CD8-positive, alpha-beta T cell (primary cell): ENCODE measurements at places on chromosomes 4 and X.

DNA sequence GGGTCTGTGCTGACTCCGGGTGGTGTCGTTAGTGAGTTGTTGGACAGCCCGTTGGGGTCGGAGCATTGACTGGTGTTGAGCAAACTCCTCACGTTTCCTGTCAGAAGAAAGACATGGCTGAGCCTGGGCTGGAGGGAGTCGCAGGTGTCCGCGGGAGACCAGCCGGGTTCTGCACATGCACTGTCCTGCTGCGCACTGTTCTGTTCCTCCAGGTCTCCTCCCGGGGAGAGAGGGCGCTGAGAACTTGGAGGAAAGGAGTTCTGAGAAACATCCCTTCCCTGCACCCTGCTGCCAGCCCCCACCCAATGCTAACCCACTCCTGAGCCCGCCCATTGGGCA is 1.1 kb downstream of the ZNF141 start:
- DNase-seq = no peak

GRCh38 chr4:38686682-38687081 is 22.7 kb downstream of the KLF3 start:
- no peak for DNase-seq

- DNase-seq = no peak
Measured at GRCh38 chrX:1316527-1316926, 20.1 kb upstream of the IL3RA start.

- no peak for DNase-seq
Measured at GRCh38 chr4:189822326-189822725, 118.3 kb upstream of the FRG1 start.

DNA sequence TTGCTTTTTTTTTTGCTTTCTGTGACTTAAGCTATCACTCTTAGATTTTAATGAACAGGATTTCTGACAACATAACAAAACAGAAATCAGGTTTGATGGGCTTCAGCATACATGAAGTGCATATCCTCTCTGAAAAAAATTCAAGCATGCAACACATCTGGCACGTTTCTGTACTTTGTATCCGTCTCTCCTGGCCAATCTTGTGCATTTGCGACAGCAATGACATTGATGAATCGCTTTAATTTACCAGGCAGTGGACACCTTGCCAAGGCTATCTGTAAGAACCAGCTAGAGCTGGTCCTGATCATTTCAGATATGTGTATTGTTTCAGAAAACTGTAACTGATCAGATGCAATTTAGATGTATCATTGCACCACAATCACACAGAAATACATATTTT is 93.3 kb downstream of the CCSER1 start:
- DNase-seq = no peak

DNA sequence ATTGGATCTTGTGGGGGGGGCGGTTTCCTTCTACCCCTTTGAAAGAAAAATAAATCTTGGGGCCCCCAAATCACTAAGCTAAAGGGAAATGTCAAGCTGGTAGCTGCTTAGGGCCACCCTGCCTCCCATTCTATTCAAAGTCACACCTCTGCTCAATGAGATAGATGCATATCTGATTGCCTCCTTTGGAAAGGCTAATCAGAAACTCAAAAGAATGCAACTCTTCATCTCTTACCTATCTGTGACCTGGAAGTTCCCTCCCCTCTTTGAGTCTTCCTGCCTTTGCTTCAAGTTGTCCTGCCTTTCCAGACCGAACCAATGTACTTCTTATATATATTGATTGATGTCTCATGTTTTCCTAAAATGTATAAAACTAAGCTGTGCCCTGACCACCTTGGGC is 7.0 kb downstream of the C4orf51 start:
- DNase-seq = no peak

GRCh38 chr4:76301068-76301774 is 5.3 kb upstream of the STBD1 start:
- DNase-seq = no peak

DNA sequence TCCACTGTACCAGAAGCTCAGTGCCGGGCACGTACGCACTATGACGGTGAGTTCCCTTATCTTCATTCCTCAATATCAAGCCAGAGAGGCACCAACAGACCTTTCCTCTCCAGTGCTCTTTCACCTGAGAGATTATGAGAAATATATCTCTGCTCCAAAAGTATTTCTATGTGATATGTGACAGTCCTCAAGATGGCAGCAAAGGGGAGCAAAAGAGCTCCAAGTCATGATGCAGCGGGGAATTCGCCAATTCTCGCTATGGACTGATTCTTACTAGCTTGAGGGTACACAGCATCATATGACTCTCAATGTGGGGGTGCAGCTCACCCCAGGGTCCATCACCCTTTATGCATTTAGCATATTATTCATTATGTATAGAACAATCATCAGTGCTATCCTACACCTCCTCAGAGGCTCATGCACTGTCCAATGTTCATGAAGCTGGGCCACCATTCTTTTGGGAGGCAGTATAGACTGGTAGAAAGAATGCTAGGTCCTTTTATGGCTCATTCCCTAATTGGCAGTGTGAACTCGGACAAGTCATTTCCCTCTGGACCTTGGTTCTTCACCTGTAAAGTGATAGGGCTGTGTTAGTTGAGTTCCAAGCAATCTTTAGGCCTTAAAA is 12.8 kb upstream of the IQSEC2 start:
- no peak for DNase-seq

DNA sequence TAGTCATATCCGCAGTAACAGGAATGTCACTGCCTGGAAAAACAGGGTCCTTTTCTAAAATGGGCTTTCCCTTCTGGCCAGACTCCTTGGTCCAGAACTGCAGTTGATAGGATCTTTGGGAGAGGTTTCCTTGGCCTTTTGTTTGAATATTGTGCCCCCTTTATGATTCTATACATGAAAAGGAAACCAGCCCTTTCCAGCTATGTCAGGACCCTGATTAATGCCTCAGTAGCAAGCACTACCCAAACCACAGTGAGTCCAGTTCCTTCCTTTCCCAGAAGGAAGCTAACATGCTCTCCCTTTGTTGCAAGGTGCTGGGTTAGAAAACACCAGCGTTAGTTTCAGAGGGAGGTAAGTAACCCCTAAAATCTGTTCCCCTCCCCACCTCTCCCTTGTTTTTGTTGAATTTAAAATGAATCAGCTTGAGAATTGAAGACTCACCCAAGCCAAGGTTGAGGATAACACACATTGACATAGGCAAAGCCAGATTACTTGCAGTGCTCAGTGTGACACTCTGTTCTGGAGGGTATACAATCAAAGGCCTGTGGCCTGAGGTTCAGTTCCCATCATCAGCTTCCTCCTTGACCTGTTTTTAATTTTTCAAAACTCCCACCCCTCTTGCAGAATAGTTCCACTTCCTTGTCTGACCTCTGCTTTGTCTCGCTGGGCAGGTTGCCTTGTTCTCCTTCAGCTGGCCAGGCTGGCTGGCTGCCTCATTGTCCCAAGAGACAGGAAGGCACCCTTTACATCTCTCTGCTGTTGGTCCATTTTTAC is 87.6 kb upstream of the PLAC1 start:
- DNase-seq = no peak

DNA sequence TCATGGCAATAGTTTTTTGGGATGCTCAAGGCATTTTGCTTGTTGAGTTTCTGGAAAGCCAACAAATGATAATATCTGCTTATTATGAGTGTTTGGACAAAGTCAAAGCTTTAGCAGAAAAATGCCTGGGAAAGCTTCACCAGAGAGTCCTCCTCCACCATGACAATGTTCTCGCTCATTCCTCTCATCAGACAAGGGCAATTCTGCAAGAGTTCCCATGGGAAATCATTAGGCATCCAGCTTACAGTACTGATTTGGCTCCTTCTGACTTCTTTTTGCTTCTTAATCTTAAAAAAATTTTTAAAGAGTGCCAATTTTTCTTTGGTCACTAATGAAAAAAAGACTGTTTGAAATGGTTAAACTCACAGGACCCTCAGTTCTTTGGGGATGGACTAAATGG is 136.3 kb downstream of the UBE2K start:
- no peak for DNase-seq

GRCh38 chr4:1646690-1647089 is 37.4 kb downstream of the FAM53A start:
- no peak for DNase-seq

DNA sequence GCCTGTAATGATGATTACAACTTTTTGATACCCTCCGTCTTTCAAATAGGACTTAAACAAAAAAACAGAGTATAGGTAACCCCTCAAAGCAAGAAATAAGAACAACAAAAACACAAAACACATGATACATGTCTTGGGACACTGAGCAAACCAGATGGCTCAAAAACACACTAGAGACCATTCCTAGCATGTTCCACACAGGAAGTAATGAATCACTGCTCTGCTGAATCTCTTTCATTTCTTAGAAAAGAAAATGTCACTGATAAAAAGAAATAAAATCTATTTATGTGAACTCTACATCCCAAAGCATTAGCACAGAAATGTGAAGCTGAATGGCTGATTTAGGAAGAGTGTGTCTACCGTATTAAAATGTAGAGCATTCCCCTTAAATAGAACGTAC is 134.5 kb upstream of the IL15 start:
- DNase-seq = no peak

DNA sequence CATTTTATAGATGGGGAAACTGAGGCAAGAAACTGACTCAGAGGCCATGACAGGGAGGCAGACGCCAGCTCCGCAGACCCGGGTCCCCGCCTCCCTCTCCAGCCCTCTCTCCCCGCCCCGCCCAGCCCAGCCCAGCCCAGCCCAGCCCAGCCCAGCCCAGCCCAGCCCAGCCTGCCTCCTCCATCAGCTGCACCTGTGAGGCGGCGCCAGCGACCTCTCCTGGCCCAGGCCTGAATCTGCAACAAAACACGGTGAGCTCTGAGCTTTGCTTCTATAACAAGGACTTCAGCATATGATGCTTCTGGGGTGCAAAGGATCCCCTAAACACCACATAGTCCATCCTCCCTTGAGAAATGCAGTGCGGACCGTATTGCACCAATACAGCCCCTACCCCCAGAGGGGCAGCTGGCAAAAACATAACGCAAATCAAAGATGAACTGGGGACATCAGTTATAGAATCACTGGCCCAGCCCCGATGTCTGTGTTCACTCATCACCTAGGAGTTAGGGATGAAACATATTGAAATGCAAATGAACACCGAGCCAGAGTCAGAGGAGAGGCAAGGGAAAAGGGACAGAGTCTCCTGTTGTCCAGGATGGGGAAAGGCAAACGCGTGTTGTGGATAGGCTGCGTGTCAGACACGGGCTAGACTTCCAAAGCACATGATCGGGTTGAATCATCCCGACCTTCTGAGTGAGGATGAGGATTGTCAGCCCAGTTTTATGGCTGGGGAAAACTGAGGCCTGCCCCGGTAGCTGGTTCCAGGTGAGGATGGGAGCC is 216.1 kb upstream of the PSAPL1 start:
- no peak for DNase-seq

- no peak for DNase-seq
Measured at GRCh38 chr4:83146841-83147240, 32.3 kb upstream of the PLAC8 start.

DNA sequence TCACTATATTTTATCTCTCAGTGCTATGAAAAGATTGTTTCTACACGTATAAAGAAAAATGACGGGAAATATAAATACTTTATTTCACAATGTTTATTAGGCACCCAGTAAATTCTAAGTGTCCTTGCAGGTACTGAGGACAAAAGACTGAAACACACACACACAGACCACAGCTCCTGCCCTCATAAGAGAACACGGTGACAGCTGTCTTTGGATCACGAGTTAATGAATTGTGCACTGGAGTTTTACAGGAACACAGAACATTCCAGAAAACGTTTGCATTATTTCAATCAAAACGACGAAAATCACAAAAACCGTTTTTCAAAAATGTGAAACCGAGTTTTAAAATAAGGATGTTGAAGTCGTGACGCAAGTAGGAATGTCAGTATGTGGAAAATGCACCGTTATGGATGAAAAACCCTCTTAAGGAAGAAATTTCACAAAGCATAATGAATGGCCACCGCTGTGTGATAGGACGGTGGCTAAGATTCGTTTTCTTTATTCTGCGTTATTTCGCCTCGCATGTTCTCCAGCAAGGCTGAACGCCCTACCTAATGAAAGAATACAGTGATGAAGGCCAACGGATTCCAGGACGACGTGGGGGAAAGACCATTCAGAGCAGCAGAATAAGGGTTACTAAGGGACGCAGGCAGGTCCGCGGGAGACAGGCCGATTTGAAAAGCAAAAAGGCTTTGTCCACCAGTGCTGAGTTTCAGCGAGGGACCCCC is 24.2 kb downstream of the FAM156A start:
- DNase-seq = no peak

DNA sequence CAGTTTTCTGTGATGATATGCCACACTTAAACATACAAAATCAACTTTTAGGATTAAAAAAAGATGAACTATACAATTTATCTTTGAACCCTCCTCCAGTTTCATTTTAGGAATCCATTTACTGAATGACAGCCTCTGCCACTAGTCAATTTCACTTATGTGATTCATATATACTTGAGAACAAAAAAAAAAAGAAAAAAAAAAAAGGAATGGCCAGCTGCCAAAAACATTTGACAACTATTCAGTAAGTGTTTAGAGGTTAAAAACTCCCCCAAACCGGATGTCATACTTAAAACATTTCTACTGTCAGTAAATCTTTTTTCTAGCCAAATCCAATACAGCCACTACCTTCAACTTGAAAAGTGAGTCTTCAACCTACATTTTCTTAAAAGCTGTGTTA is 266.7 kb upstream of the MAGEB2 start:
- DNase-seq = no peak

DNA sequence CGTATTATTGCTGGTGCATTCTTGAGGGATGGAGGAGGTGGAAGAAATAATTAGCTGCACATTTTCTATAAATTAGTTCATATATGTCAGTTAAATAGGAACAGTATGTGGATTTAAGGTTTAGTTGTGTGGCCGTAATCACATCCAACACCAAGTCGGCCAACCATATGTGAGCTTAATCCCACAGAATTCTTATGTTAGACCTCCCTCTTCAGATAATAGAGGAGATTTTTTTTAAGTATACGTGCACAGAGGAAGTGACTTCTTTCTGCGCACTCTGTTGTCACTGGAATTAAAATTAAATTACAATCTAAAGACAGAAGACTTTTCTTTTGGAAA is 2.1 kb downstream of the SEPTIN11 start:
- DNase-seq = no peak

GRCh38 chr4:1172971-1173757 is 781 bp upstream of the SPON2 start:
- no peak for DNase-seq

GRCh38 chrX:118420462-118420861 is 74.6 kb downstream of the WDR44 start:
- DNase-seq = no peak
